Skeletal muscle tissue (tissue), 5 donors: ENCODE measurements at places on chromosomes 12 and 14. TPM values are rescaled to one million over a fixed set of nuclear protein-coding genes. Genes with fewer than 3 reads are reported as not detected.

Gene LRRC23
- 12.5 TPM for total RNA-seq

Gene CLEC1A
- 1.0 TPM for total RNA-seq

Gene NXPH4
- total RNA-seq, result not detected

Gene KLRB1
- total RNA-seq, result 0.52 TPM

Gene SBNO1
- total RNA-seq, result 11.5 TPM

Gene AMN
- total RNA-seq, result 1.0 TPM

Gene NPAS3
- 9.9 TPM for total RNA-seq
